ENCODE measurements at places on chromosomes 5 and 9. TPM values are rescaled to one million over a fixed set of nuclear protein-coding genes. Genes with fewer than 3 reads are reported as not detected.
A peak's percentile ranks its signal among the peaks of the same experiment; 100 is the strongest.

The ZBTB26 gene
- total RNA-seq, result 4.7 TPM

The AMBP gene
- 0.27 TPM for total RNA-seq

The TICAM2 gene
- 9.1 TPM for total RNA-seq

The WDR31 gene
- 2.4 TPM for total RNA-seq

The RAB3C gene
- total RNA-seq, result not detected

DNA sequence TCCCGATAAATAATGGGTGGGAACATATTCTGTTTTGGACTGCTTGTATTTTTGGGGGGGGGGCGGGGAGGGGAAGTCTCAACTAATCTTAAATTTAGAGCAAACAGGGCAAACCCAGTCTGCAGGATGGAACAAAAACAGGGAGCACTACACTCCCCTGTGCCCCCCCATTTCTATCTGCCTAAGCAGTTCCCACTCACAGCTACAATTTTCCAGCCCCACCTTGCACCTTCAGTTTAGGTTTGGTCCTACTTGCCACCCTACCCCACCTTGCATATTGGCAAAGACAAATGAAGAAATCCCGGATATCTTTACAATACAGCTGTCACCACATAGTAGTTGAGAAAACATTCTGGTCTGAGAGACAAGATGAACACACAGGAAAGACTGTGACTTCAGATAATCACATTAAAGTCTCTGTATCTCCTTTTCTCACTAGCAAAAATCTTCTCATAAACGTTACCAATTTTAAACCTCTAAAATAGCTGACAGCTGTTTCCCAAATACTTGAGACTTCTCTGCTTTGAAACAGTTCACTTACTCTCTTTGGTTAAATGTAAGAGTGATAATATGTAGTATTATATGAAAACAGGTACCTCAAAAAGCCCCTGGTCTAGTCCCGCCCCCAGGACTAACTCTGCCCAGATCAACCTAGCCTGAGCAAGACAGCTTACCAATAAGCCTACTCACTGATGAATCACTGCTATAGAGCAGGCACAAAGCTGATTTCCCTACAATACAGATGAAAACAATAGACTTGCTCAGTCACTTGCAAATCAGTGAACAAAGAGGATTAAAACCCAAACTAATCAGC lies 5.2 kb upstream of the RAPGEF6 start:
- peak; percentile 50 for DNase-seq

GRCh38 chr9:98209530-98209929 lies 17.1 kb upstream of the CORO2A start:
- no peak for DNase-seq

DNA sequence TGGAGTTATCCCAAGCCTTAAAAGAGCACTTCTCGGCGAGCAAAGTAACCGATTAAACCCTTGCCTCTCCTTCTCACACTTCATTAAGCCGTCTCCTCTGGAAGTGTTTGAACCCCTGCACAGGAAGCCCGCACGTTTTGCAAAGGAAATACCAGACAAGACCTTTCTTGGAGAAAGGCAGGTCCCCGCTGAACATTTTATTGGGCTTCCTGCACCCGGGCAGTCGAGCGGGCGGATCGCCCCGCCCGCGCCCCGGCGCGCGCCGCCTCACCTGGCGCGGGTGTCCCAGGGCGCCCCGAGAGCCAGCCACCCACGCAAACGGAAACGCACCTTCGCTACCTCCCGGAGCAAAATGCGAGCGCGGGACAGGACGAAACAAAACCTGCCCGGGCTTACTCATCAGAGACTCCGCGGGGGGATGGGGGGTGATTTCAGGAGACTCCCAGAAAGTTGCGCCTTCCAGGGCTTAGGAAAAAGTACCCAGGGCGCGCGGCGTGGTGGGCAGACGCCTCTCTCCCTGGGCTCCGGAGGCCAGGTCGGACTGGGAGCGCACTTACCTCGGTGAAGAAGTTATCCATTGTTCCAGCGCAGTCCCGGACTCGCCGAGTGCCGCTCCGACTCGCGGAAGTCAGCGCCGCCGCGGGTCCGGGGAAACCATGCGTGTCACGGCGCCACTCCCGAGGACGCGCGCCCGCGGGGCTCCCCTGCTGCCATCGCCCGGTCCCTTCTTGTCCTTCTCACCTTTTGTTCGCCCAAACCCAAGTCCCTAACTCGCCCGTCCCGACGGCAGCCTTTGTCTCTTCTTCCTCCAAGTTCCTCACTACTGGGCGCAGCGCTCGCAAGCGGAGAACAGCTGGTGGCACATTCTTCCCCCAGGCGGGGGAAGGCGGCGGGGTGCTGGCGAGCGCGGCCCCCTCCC lies 598 bp downstream of the MYO10 start:
- peak; percentile 47 for DNase-seq

DNA sequence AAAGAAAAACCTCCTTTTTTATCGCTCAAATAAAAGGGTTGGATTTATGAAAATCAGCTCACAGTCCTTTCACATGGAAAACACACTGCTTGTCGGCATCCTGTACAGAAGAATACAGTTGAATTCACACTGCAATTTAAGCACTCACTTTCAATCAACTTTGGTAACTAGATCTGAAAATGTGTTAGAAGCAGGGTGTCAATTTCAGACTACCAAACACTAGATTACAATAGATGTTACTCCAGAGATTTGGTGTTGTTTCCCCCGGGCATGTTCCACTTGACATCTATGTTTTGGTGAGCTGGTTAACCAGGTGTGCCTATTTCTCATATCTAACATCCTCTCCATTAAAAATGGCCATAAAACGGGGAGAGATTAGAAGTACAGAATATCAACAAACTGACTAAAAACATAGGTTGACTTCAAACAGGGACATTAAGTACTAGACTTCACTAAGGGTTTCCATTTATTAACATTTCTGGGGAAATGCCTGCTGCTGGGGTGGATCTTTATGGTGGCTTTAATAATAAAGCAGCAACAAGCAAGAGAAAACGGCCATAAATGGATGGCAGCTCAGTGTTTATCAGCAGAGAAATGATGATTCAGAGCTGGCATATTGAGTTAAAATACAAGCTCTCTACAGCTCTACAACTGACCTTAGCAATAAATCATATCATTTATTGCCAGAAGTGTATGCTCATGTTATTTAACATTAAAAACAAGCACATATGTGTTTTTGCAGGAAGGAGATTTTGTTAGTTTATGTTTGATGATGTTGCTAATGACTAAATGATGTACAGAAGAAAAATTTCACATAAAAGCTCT lies 158.8 kb downstream of the SLF1 start:
- DNase-seq, result peak; percentile 13

GRCh38 chr5:43609752-43610151 lies 6.8 kb downstream of the NNT start:
- DNase-seq, result no peak

Measured in fibroblast of the aortic adventitia (primary cell).